ENCODE measurements at places on chromosomes 2 and 18. TPM values are rescaled to one million over a fixed set of nuclear protein-coding genes. Genes with fewer than 3 reads are reported as not detected.

Gene RAB12
- polyA plus RNA-seq: 18.9 TPM

Gene HOXD11
- 0.08 TPM for polyA plus RNA-seq

Gene PRKAG3
- polyA plus RNA-seq: not detected

Gene MATN3
- 0.42 TPM for polyA plus RNA-seq

Gene NEU4
- polyA plus RNA-seq: not detected

Gene CRYGC
- polyA plus RNA-seq: not detected

Gene AMER3
- polyA plus RNA-seq: not detected

Gene CCL20
- polyA plus RNA-seq: 56.3 TPM

Gene ITM2C
- 14.8 TPM for polyA plus RNA-seq

Gene ZNF396
- 0.65 TPM for polyA plus RNA-seq

Gene UGT1A5
- 2.9 TPM for polyA plus RNA-seq

Gene CMPK2
- polyA plus RNA-seq: 0.71 TPM

Gene RIT2
- not detected for polyA plus RNA-seq

Gene KATNAL2
- polyA plus RNA-seq: 1.2 TPM

Gene CNTNAP5
- polyA plus RNA-seq: not detected

Gene EXOC6B
- 6.0 TPM for polyA plus RNA-seq

Gene IL36RN
- polyA plus RNA-seq: 25.9 TPM

Gene GCG
- 0.14 TPM for polyA plus RNA-seq

Gene BCL11A
- 8.6 TPM for polyA plus RNA-seq

Gene MTLN
- 127 TPM for polyA plus RNA-seq

Gene RAB27B
- polyA plus RNA-seq: 5.7 TPM

Gene EFHD1
- polyA plus RNA-seq: 1.3 TPM

Gene PGAP1
- polyA plus RNA-seq: 2.2 TPM

Gene RAMP1
- polyA plus RNA-seq: 4.0 TPM

Gene ZC3H6
- 1.9 TPM for polyA plus RNA-seq

Gene POLR1A
- 4.8 TPM for polyA plus RNA-seq

Gene ABCG8
- not detected for polyA plus RNA-seq

Gene SERPINB10
- polyA plus RNA-seq: 0.06 TPM

Gene COL4A4
- polyA plus RNA-seq: 0.16 TPM

Gene SLC4A3
- 2.0 TPM for polyA plus RNA-seq

Gene MSTN
- 0.20 TPM for polyA plus RNA-seq

Data from esophagus (tissue), 2 donors.